Stimulated activated CD8-positive, alpha-beta memory T cell treated with anti-CD3 and anti-CD28 coated beads, Interleukin-4, amount 100 ng/mL, for 1 hour (primary cell): ENCODE measurements at places on chromosomes 2 and 18.

DNA sequence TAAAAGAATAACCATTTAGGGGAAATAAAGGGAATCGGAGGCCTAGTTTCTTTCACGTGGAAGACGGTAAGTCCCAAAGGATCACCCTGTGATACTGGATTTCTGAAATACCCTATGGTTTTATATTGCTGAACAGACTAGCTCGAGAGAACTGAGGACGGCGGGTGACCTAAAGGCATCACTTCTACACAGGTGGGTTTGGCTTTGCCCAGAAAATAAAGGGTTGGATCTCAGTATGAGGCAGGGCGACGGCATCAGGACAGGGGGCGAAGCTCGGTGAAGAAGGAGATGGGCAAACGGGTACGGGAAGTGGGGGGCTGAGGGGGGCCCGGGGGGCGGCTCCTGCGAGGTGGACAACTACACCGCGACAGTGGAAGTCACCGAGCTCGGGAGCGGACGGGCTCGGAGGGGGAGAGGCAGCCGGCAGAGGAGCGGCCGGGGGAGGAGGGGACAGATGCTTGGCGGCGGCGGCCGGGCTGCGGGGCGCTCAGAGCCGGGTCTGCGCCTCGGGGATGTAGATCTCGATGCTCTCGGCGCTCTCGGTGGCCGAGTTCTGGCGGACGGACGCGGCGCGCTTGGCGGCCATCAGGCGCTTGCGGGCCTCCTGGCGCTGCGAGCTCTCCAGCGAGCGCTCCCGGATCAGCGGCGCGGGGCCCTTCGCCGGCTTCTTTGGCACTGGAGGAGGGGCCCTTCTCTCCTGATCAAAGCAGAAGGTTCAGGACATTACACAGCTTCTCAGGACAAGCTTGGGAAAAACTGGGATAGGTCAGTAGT lies 48.9 kb downstream of the TGIF1 start:
- no peak for DNase-seq

GRCh38 chr2:133682347-133682746 lies 114.1 kb upstream of the NCKAP5 start:
- DNase-seq = no peak

DNA sequence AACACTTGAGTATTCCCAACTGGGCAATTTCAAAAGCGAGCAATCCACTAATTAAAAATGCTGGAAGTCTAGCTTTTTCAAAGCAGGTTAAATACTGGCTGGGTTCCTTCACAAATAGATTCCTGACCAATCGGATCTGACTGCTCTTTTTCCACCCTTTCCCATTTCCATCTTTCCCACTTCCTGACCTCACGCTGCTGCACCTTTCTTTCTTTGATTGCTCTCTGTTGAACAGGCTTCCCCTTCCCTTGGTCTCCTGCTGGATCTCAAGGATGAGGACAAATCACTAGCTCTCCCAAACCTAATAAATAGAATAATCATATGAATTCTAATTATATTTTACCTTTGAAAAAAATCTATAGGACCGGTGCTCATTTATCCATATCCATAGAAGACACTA lies 121.2 kb downstream of the TCF4 start:
- DNase-seq = no peak

GRCh38 chr2:208819190-208819589 lies 412.6 kb downstream of the PTH2R start:
- no peak for DNase-seq

- DNase-seq = no peak
These were observed 37.1 kb downstream of the ACSL3 start for GRCh38 chr2:222897898-222898297.

DNA sequence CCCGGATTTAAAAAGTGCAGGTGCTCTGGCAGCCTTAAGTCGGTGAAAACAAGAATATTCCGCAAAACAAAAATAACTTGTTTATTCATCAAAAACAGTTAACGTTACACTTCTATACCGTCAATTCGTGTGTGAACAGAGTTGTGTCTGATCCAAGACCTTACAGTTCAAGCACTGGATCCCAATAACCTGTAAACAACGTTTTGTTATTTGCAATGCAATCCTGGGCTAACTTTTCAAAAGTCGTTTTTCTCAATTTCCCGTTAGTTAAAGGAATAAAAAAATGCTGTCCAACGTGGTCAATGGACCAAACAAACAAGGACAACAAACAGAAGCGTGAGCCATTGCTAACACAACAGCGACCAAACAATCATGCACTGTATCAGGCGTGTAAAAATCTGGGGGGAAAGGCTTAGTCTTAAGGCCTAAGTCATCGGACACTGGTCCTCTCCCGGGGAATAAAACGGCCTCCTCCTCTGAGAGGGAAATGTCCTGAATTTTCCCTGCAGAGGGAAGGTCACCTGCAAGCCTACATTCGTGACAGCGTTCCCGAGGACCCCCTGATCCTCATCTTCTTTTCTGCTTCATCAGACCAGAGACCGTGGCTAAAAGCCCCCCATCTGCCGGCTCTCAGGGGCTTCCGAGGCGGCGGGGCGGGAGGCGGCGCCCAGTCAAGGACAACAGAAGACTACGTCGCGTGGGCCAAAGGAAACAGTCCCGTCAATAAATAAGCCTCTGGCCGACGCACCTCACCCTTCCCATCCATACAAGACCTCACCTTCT lies 490 bp downstream of the NDUFS1 start:
- no peak for DNase-seq

- no peak for DNase-seq
These were observed 56.3 kb downstream of the POMC start for GRCh38 chr2:25112113-25112512.

- no peak for DNase-seq
These were observed 9.2 kb upstream of the D2HGDH start for GRCh38 chr2:241724975-241725870.

GRCh38 chr18:33830213-33830612 lies 252.2 kb downstream of the ASXL3 start:
- no peak for DNase-seq

GRCh38 chr2:83342860-83343329 lies 1116.2 kb downstream of the SUCLG1 start:
- no peak for DNase-seq

- DNase-seq = no peak
These were observed 240.9 kb downstream of the SLC8A1 start for GRCh38 chr2:40210968-40211353.

- no peak for DNase-seq
These were observed at the start of gene PTPRM for GRCh38 chr18:7566567-7567473. Gene PTPRM, plus strand, starts transcription at chr18:7567316. Its CDS starts 503 bp downstream, at chr18:7567819.

DNA sequence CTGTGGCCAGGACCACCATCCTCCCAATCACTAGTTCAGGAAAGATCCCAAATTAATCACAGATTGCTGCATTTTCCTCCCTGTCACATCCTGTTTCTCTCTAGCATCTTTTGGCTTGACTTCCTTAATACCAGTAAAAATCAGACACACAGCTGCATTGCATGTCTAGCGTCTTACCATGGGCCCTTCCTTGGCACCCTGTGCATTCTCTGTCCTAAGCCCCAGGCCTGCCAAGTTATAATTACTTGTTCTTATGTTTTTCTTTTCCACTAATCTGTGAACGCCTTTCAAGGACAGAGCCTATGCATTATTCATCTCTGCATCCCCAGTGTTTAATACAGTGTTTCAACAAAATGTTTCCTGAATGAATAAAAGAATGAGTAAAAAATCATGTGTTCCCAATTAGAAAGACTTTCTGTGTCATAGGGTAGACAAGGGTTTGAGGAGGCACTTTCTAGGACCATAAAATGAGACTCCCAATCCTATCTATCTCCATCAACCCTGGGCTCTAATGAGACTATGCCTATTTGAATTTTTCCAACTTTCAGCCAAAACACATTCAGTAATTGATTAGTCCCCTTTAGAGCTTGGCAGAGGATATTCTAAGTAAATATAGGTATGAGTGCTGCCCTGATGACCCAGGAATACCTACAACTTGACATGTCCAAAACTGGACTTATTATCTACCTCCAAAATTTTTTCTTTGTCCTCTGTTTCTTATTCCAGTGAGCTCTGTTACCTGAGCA lies 10.3 kb upstream of the NT5C1B start:
- no peak for DNase-seq

DNA sequence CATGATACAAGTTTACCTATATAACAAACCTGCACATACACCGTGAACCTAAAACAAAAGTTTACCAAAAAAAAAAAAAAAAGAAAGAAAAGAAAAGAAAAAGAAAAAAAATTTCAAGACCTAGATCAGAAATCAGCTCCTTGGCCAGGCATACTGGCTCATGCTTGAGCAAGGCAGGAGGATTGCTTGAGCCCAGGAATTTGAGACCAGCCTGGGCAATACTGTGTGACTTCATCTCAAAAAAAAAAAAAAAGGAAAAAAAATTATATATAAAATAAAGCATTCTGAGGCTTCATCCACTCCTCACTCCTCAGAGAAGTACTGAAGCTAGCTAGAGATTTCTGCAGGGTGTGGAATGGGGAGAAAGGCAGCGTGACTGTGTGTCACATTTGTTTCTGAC lies 11.8 kb upstream of the PROC start:
- DNase-seq = no peak

- no peak for DNase-seq
These were observed 64.3 kb upstream of the SNTG2 start for GRCh38 chr2:886072-887022.

DNA sequence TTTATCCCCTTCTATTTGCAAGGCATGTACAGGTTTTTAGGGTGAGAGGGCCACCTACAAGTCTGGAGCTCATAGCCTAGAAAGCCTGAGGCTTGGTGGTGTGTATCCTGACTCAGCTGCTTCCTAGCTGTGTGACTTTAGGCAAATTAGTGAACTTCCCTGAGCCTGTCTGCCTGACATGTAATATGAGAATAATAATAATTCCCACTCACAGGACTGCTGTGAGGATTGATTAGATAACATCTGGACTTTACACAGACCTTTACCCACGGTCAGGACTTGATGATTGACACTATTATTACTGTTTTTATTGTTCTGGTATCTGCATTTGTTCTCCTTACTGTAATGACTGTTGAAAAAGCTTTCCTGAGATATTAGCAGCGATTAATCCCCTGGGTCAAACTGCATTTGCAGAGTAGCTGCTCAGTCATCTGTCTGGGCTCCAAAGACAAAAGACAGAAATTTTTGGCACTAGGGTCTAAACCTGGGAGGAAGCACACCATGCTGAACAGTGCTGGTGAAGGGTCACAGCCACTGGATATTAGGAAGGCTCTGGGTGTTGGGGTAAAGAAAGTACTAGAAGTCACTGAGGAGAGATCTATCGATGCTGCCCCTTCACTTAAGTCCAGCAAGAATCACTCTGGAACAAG lies 276.5 kb upstream of the FN1 start:
- DNase-seq = no peak

DNA sequence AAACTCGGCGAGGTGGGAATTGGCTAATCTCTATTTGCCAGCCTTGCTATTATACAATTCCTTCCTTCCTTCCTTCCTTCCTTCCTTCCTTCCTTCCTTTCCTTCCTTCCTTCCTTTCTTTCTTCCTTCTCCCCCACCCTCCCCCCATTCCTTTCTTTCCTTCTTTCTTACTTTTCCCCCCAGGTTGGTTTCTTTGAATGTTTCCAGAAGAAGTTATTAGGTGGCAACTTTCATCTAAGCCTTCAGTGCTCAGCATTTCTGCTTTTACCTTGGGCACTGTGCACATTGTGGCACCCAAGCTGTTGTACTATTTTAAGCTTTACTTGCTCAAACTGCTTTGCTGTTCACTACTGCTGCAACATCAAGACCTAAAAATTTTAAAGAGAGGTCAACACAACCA lies 17.2 kb upstream of the CSRNP3 start:
- no peak for DNase-seq

DNA sequence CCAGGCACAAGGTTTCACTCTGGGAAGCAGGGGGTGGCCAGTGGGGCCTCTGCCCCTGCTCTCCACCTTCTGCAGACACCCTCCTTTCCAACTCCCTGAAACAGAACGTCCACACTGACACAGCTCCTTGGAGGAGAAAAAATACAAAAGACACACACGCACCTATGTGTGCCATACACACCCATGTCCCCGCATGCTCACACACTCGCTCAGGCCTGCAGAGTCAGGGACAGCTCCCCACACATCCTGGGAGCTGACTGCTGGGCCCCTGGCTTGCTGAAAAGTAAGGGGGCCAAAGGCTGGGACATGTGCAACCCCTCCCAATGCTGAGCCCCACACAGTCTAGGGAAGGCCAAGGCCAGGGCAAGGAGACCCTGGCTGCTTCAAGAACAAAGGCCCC lies 200.5 kb downstream of the TNS1 start:
- no peak for DNase-seq

DNA sequence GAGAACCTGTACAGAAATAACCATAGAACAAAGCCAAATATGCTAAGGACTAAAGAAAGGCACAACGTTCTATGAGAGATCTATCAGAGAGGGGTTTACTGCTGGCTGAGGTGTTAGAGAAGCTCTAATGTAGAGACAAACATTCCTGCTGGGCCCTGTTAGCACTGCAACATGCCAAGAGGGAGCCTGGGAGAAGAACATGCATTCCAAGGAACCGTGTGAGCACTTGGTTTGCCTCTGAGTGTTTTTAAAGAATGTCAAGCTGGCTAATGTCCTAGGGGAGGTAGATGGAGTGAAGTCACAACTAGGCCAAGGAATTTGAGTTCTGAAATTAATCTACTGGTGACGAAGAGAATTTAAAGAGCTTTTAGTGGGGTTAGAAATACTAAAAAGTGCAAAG lies 384.3 kb upstream of the LYPD1 start:
- DNase-seq = no peak

GRCh38 chr2:156864325-156864724 lies 393.2 kb upstream of the GALNT5 start:
- no peak for DNase-seq

- no peak for DNase-seq
These were observed 168.5 kb upstream of the KLF7 start for GRCh38 chr2:207334301-207334623.

DNA sequence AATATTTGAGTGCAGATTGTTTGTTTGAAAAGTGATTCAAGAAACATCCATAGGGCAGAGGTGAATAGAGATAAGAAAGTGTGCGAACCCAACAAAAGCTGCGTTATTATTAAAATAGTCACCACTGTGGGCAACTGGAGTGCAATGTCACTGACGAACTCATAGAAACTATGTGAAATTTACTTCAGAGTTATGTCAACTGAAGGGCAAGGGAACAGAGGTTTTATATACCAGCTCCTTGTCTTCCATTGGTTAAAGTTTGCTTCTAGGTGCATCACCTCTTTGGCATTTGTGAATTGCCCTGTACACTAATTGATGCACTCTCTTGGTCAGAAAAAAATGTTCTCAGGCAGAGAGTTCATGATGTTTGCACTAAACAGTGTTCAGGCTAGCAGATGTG lies 110.5 kb upstream of the NYAP2 start:
- no peak for DNase-seq

DNA sequence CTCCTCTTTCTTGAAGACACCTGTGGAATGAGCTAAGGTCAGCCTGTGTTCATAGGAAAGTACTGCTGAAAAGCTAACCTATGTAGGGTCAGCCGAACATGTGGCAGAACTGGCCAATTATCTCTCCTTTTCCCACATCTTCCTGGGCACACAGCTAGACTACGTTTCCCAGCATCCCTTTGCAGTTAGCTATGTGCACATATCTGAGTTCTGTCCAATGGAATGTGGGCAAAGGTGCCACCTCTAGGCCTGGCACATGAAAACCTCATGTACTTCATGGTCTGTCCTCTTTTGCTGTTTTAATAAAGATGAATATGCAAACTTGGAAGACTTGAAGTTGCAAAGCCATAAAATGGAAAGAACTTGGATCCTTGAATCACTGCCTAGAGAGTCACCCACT lies 352.6 kb downstream of the TNS1 start:
- no peak for DNase-seq

GRCh38 chr18:34695310-34695709 lies 14.8 kb upstream of the DTNA start:
- DNase-seq = no peak
